ENCODE measurements at places on chromosomes 13 and 19.

GRCh38 chr19:41785653-41786052 lies 10.7 kb upstream of the CEACAM3 start:
- peak; percentile 28 for DNase-seq

GRCh38 chr19:13162724-13163608 lies 12.8 kb downstream of the IER2 start:
- DNase-seq: peak; percentile 96

- no peak for DNase-seq
Measured at GRCh38 chr19:6070207-6070681, 40.1 kb downstream of the RFX2 start.

DNA sequence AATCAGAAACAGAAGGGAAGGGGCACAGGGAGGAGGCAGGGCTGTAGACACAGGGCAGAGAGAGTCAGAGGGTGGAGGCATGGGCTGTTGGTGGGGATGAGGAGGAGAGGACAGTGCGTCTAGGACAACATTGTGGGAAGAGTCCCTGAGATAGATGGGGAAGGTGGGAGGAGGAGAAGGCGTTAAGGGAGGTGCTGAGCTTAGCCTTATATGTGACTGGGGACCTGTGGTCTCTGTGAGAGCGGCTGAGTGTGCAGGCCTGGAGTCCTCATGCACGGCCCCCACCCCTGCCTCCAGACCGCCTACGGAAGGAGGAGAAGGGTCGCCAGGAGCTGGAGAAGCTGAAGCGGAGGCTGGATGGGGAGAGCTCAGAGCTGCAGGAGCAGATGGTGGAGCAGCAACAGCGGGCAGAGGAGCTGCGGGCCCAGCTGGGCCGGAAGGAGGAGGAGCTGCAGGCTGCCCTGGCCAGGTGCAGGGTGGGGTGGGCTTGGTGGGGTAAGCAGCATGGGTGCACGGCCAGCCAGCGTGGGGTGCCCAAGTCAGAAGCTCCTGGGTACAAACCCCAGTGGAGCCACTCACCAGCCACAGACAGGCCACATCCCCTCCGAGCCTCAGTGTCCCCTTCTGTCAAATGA lies 56.8 kb downstream of the KCNC3 start:
- no peak for DNase-seq

GRCh38 chr13:57946361-57946760 lies 314.8 kb downstream of the PCDH17 start:
- DNase-seq: no peak

- DNase-seq: no peak
Measured at GRCh38 chr13:33677215-33677614, 140.7 kb upstream of the RFC3 start.

DNA sequence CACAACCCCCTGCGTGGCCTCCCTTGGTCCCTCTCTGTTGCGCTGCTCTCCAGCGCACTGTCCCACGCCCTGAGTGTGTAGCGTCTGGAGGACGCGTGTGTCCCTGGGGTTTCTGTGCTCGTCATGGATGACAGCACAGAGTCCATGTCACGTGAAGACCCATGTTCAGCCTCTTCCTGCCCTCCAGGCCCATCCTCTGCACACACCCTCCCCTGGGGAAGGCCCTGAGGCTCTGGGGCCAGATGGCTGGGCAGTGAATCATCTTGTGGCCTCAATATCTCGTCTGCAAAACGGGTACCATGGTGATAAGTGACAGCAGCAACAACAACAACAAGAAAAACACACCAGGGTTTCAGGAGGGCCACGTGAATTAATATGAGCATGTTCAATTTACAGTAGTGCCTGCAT lies 71.5 kb upstream of the ARHGEF7 start:
- no peak for DNase-seq

DNA sequence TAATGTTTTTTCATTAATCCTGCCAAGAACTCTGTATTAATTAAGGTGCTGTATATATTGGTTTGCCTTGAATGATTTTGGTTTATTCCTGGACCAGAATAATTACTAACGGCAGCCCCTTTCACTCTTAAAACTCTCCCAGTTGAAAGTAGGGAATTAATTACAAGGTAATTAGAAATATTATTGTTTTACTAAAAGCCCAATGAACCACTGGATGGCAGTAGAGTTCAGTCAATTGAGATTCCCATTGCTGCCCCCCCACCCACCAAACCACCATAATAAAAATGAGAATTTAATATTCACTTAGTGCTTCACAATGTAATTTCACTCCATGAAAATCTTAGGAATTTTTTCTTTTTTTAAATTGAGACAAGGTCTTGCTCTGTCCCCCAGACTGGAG lies 13.7 kb downstream of the WBP4 start:
- no peak for DNase-seq

DNA sequence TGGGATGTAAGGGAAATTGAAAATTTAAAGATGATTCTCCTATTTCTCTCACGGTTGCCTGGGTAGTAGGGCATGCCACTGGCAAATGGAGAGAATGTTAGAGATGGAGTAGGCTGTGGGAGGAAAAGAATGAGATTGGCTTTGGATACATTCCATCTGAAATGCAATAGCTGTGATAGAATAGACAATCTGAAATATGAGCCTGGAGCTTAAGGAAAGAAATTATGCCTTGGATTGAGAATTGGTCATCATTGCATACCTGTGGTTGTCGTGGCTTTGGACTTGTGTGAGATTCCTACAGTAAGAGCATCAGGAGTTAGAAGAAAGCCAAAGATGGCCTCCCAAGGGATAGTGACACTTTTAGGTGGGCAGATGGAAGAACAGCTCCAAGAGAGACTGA lies 305.1 kb upstream of the SLC10A2 start:
- no peak for DNase-seq

DNA sequence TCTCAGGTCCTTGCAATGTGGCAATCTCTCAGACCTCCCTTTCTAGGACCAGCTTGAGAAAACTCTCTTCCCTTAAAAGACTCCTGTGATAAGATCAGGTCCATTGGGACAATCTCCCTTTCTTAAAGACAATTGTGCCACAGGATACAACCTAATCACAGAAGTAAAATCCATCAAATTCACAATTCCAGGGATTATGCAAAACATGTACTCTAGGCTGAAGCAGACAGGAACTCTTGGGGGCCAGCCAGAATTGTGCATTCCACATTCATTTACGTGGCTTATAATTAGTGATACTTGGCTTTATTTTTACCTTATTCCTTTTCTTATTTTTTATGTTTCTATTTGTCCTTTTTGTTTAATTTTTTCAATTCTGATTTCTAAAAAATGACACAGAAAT lies 257.9 kb downstream of the KLF12 start:
- no peak for DNase-seq

- peak; percentile 76 for DNase-seq
Measured at GRCh38 chr13:52846567-52847321, 1.7 kb downstream of the PCDH8 start.

DNA sequence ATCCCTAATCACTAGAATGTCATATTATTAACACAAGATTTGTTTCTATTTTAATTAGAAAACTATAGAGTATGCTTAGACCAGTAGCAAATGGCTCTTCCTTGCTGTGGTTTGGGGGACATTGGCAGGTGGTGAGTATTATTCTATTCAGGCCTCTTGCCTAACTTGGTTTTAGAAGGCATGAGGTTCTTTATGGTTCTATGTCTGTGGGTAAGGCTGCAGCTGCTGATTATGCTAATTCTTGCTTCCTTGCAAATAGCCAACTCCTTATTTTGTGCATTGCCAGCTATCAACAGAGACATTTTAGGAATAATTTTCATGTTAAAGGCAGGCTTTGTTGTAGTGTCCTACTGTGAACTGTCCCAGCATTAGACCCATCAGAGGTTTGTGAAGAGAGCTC lies 1344.9 kb downstream of the UQCRFS1 start:
- DNase-seq: no peak

DNA sequence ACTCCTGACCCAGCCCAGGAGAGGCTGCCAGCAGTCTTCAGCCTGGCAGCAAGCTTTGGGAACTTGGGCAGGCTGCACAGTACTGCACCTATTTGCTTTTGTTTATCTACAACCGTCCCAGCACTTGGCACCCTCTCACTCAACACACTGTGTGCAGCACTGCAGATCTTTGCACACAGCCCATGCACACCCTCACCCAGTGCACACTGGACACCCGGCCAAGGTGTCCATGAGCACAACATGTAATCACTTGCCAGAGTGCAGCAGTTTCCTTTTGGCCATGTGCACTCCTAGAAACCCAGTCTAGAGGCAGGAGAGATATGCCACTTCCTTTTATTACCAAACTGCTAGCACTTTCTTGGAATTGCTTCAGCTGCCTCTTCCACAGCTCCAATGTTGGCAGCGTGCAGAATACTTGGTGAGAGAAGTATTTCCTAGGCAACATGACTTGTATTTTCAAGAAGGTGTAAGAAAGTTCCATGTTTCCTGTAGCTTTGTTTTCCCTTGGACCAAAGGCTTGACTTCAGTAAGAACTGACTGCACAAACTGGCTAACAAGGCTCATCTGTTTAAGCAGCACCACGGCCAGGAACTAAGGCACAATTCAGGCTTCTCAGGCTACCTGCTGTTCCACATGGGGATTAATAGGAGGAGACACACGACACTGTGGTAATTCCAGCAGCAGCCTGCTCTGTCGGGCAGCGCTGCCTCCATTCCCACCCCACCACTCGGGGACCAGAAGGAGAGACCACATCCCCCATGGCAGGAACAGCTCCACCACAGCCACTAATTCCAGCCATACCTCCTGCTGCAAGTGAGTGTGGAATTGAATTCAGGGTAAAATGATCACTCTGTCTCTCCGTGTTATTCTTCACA lies 15.3 kb downstream of the ATP7B start:
- peak; percentile 42 for DNase-seq

DNA sequence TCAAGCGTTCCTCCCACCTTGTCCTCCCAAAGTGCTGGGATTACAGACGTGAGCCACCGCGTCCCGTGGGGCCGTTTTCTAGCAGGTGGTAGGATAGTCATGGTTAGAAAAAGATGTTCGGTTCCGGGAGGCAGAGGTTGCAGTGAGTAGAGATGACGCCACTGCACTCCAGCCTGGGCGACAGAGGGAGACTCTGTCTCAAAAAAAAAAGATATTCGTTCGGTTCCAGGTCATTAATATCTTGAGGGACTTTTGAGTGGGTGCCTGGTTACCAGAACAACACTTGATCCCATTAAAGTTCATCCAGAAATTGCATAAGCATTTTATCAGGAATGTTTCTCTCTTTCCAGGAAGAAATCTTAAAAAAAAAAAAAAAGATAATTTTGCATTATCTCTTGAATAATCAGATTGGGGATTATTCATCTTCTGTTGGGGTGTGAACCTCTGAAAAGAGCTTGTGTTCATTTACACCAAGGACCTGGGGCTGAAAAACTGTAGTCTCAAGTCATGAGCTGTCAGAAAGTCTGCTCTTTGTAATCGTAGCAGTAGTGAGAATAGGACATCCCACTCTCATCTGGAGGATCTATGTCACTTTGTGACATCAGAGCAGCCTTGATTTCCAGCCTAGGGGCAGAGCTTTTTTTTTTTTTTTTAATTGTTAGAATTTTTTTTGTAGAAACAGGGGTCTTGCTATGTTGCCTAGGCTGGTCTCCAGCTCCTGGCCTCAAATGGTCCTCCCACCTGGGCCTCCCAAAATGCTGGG lies 1.0 kb upstream of the ETHE1 start:
- no peak for DNase-seq

DNA sequence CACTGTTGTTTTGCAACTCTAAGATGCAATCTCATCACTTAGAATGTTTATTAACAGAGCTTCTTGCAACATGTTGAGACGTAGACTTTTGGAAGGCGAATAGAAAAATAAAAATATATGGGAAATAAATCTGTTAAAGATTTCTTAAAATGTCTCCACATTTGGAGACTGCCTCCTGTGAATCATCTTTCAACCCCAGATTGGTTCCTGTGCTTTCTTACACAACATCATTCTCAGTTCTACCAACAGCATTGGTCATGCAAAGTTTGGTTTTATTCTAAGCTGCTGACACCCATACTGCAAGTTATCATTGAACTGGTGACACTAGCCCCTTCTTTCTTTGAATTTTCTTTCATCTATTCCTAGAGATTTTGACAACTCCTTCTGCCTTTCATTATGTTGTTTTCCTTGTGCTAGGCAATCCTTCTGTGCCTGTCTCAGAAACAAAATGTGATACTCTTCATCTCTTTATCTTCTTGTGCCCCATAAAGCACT lies 1.6 kb upstream of the IGFL3 start:
- no peak for DNase-seq

DNA sequence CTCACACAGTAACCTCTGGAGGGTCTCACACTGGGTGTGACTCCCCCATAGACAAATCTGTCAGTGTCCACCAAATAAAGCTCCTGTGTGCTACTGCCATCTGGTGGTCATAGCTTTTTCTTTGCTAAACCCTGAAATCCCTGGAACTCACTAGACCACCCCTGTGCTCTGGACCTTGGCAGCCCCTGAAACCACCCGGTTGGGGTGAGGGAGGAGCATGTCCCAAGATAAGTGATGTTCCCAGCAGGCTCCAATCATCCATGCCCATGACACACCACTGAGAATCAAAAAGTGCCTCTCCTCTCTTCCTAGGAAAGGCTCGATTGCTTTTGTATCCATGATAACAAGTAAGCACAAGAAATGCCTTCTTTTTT lies 6.5 kb upstream of the HSD17B14 start:
- DNase-seq: peak; percentile 53

DNA sequence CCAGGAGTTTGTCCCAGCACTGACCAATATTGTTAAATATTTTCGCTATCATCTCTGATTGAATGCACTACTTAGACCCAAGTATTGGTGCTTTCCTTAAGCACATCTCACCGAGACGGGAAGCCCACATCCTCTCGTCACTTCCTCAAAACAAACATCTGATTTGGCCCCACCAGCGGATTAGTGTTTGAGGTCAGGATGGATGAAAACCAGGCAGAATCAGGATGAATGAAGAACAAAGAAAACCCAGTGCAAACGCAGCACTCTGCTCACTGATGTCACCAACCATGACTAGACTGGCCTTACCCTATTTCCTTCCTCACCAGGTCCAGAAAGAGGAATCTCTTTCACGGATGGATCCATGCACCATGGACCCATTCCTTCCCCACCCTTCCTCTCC lies 6.0 kb downstream of the PLAUR start:
- no peak for DNase-seq

DNA sequence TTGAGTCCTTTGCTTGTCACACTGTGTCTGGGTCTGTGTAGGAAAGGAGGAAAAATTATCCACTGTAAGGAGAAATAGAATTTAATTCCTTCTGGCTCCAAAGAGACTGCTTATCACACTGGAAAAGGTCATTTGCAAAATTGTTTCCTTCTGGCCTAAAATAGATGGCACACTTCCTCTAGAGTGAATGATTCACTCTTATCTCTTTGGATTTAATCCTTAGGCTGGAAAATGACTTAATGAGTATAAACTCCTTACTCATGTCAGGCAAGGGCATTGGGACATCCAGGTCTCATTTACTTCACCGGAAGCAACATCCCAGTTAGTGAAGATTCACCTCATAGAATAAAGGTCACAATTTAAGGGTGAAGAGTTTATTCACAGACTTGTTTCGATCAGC lies 293.6 kb downstream of the OXGR1 start:
- no peak for DNase-seq

GRCh38 chr19:33778089-33778791 lies 18.4 kb upstream of the KCTD15 start:
- DNase-seq: peak; percentile 85

GRCh38 chr19:54424201-54424600 lies 8.9 kb downstream of the TTYH1 start:
- no peak for DNase-seq

Data from right hindlimb (tissue), 1 donor.